ENCODE measurements at places on chromosomes 7 and 10.

DNA sequence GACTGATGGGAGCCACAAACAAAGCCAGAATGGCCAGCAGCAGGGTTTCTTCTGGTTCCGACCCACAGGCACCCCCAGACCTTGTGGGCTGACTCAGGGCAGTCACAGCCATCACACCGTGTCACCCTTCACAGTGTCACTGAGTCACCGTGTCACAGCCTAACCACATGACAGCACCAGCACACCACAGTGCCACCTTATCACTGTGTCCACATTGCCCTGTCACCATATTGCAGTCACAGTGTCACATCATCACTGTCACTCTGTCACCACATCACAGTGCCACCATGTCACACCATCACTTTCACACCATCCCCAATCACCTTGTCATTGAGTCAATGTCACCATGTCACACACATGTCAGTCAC is 77.0 kb downstream of the OAT start:
- no peak for DNase-seq

DNA sequence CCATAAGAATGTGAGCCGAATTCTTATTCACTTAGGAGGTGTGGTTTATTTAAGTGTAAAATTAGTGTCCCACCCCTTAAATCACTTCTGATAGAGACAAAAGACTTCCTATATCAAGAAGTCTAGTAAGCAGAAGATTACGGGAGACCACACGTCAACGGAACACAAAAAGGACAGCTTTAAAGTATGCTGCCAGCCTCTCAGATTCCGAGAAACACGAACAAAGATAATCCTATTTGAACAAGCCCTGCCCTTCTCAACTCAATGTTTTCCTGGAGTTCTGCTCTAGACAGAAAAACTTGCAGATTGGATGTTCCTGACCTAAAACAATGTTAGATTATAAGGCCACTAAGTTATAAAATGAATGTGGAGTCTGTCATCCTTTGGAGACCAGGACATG is 4.9 kb upstream of the MCU start:
- DNase-seq, result no peak

- DNase-seq, result no peak
Measured at GRCh38 chr10:3235996-3236510, 63.5 kb upstream of the PITRM1 start.

DNA sequence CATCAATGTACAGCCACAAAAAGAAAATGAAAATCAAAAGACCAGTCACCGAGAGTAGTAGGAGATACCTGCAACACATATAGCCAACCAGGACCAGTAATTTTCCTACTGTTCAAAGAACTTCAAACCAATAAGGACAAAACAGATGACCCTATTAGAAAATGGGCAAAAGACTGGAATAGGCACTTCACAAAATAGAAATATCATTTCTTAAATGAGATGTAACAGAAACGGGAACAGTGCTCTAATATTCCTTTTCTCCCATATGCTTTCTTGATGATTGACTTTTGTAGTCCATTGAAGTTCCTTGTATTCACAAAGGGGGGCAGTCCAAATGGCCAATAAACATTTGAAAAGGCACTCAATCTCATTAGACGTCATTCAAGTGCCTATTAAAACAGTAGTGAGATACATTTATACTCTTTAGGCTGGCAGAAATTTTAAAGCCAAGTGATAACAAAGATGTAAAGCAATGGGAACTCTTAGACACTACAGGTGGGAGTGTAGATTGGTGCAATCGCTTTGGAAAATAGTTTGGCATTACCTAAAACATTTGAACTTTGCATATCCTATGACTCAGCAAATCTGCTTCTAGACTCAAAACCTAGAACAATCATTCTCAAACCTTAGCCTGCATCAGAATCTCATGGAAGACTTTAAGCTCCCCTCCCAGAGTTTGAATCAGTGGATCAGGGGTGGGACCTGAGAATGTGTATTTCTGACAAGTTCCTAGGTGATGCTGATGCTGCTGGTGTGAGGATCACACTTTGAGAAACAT is 24.3 kb upstream of the FOXK1 start:
- DNase-seq, result no peak

DNA sequence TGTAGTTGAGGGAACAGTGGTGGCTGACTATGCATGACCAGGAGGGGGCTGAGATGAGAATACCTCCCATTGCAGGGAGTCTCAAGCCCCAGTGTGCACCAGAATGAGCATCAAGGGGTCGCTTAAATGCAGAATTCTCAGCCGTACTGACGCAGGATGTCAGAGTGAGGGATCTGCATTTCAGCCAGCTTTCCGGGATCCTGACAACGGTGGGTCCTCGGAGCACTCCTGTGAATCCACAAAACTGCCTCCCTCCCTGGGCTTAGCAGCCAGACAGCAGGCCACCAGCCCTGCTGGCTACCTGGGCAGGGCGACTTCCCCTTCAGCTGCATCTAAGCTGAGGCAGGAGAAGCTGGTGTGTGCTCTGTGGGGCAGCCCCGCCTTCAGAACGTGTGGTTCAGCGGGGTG is 21.8 kb upstream of the LOXL4 start:
- DNase-seq, result no peak

DNA sequence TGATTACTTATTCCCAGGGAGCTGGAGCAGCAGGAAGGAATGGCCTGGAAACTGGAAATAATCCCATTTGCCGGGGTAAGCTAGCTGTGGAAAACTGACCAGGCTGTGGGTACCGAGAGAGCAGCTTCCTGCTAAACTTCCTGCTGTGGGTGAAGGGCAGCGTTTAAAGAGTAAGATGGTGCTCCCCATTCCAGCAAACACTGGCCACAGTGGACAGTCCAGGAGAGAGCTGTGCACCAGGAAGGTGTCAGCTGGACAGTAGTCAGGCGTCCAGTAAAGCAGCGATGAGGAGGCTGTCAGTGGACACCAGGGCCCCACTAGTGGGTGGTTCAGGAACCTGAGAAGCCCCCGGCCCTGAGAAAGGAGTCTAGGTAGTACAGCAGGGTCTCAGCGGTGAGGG is 55.4 kb downstream of the TBXAS1 start:
- DNase-seq, result no peak

- no peak for DNase-seq
Measured at GRCh38 chr10:74167443-74167842, 16.4 kb downstream of the ADK start.

Measured in GM06990 (cell line).